Left ventricle myocardium superior (tissue), 1 donor: ENCODE measurements at places on chromosomes 4 and X.
A peak's percentile ranks its signal among the peaks of the same experiment; 100 is the strongest.

- no peak for DNase-seq
Observed at GRCh38 chr4:57234252-57234775, 124.1 kb upstream of the IGFBP7 start.

DNA sequence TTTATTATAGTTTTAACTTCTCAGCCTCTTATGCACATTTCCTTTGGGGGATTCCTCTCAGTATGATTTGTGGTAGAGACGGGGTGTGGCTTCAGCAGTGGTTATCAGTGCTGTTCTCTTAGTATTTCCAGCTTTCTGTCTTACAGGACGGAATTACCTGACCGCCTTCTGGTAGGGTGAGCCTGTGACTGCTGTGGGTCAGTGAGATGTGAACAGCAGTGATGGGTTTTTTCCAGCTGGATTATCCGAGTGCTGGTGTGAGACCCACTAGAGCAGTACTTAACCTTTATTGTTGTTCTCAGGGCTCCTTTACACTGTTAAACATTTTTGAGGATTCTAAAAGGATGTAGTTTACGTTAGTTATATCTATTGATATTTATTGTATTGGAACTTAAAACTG lies 135.2 kb downstream of the SLIT2 start:
- no peak for DNase-seq

DNA sequence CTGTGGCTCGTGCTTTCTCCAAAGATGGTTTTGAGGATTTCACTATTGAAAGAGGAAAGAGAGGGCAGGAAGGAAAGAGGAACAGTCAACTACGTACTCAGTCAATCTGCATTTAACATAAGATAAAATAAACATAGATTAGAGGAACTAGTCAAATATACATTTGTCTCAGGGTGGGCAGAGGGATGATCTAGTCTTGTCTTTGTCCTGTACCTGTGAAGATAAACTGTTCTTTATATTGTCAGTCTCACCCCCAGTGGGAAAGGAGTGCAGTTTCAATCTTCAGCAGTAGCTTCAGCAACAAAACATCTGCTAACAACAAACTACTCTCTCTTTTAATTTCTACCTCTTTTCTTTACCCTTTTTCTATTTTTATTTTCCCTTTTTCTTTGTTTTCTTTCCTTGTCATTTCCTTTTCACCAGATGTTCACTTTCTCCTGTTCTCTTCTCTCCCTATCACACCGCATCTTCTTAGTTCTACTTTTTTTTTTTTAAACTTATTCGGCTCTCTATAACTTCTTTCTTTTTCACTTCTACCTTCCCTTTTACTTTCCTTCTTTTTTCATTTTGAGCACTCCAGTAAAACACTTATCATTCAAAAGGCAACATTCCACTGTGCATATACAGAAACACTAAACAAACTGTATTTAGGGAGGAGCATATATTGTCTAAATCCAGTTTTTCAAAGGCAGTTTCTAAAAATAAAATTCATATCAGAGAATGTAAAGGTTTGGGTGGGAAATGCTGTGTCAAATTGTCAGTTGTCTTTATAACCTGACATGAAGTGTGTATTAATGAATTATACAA lies 51.4 kb upstream of the GUCY1A1 start:
- DNase-seq = no peak

DNA sequence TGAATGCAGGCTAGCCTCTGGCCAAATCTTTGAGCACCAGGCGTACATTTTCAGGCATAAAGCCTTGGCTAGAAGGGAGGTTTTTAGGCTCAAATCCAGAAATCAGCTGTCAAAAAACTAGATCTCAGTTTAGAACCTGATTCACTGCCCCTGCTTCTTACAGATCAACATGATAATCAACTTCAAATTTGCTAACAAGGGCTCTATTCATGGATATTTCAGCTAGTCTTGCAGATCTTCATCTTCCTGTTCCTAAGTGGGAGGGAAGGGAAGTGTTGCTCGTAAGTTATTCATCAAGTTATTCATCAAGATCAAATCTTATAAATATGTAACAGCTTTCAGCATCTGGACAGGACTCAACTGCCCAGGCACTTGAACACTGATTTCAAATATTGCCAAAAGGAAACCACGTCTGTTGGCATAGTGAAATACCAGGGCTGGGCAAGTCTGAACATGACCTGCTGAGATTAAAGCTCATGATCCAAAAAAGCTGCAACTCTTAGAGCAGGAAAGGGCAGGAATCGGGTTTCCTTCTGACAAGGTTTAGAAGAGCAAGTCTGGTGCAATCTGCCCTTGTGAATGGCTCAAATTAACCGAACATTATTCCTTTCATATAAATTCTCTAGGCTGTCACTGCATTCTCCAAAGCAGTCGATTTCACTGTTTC lies 200.3 kb downstream of the PDGFC start:
- no peak for DNase-seq

- peak; percentile 77 for DNase-seq
Observed at GRCh38 chr4:3372933-3373465, 68.8 kb upstream of the HGFAC start.
